ENCODE measurements at places on chromosomes 6 and 20.

DNA sequence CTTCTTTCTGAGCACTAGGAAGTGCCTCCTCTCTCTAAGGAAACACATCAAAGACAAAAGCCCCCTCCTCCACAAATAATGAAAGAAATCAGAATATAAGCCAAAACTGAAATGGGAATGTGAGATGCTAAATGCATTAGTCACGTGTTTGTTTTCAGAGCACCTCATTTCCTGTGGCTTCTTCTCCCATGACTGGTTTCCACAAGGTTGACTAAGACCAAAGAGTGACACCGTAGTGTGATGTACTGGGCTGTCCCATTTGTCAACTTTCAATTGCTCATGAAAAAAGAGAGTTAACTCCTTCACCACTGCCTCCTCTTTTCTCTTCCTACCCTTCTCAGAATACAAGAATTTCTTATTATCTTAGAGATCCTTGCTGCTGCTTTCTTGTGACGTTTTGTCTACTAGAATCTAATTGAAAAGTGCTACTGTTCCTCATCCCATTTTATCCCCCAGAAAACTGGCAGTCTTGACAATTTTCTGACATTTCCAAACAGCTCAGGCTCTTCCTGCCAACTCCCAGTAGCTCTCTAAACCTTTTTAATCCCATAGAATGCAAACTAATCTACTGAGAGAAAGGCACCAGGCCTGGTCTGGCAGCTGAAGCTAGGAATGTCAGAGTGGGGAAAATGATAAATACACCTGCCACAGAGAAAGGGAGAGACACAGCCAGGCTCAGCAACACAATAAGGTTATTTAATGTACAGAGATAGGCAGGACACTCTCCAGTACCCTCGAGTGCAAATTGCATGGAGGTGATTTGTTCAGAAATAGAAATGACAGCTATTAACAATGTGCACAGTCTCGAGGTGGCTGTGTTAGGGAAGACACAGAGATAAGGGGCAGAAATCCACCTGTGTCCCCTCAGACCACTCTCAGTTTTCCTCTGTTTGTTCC lies 671.7 kb upstream of the NRSN1 start:
- no peak for DNase-seq

DNA sequence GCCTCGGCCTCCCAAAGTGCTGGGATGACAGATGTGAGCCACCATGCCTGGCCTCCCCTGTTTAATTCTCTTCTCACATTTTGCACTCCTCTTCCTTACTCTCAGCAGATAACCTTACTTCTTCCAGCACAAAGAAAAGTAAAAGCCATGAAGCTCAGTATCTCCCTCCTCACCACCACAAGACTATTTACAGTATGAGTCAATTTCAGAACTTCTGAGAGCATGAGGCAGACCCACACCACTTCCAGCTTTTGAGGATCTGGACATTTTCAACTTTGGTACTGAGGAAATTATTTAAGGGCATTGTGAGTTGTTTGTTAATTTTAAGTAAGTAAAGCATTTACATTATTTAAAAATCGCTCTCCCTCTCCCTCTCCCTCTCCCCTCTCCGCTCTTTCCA lies 8.0 kb upstream of the SNX3 start:
- no peak for DNase-seq

GRCh38 chr6:28940858-28941683 lies 17.3 kb upstream of the TRIM27 start:
- DNase-seq: peak; percentile 88

DNA sequence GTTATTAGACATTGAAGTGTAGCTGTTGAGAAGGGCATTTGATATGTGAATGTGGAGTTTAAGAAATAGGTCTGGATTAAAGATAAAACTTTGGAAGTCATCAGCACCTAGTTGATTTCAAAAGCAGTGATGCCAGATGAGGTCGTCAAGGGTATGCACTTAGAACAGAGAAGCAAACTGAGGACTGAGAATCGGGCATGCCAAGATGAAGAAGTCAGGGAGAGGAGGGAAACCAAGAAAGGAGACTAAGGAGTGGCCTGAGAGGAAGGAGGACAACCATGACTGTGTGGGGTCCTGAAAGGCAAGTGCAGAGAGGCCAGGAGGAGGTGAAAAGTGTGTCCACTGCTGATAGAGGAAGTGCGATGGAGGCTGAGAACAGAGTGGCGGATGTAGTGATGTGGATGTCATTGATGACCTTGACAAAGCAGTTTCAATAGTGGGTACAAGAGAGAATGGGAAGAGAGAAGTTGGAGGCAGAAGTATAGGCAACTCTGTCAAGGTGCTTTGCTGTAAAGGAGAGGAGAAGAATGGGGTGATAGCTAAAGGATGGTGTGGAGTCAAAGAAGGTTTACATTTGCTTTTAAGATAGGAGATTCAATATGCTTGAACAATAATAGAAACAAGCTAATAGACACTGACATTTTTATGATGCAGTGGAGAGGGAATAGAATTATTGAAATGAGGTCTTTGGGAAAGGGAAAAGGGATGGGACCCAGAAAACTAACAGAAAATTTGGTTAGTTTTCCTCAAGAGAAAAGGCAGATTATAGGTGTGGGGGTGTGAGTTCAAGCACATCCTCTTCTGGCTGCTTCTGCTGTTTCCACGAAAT lies 139.7 kb upstream of the TMEM170B start:
- DNase-seq: no peak

- no peak for DNase-seq
Observed at GRCh38 chr20:11965602-11966001, 47.9 kb downstream of the BTBD3 start.

- DNase-seq: no peak
Observed at GRCh38 chr20:47125758-47126591, 230.5 kb downstream of the ZMYND8 start.

DNA sequence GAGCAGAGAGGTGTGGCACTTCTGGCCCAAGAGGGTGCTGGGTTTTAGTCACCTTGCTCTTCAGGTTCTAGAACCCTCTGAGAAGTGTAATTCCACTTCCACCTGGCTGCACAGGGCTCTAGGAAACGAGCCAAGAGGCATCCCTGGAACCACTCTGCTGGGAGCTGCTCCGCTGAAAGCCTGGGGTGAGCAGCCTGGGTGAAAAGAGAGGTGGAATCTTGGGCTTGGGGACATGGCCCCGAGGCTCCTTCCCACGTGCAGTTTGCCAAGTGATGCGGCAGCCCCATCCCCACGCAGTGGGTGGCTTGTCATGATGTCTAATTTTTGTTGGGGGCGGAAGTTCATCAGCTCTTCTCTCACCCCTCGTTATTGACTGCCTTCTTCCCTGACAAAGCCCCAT lies 32.8 kb downstream of the PPP1R16B start:
- DNase-seq: no peak

GRCh38 chr20:36773107-36773596 lies 411 bp downstream of the DSN1 start:
- DNase-seq: no peak

- no peak for DNase-seq
Observed at GRCh38 chr6:157885876-157886275, 62.8 kb downstream of the SNX9 start.

GRCh38 chr6:33298773-33299236 lies at the start of gene RGL2:
TSS of gene RGL2 (minus strand) at chr6:33298942. CDS start at chr6:33298610, 332 bp downstream.
- peak; percentile 62 for DNase-seq

DNA sequence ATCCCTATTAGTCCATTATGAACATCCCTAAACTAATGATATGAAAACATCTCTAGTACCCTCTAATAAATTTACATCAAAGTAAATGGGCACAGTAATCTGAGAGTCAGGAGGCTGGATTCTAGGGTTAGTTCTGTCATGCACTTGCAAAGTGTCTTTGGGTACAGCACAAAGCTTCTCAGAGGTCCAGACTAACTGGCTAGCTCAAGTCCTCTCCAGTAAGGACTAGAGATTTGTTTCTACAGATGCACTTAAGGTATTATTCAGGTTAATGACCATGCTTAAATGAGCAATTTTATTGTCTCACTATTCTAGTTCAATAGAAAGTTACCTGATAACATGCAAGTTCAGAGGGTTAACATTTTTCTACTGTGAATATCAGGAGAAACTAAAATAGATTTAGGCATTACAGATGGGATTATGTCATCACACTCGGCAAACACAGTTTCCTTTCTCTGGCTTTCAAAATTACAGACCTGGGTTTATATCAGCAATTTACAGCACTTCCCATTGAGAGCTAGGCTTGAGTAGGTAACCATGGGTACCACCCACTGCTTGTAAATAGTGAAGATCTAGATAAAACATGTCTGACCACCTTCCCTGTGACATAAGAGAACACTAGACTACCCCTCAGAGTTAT lies 402.9 kb upstream of the RUNX2 start:
- peak; percentile 87 for DNase-seq

DNA sequence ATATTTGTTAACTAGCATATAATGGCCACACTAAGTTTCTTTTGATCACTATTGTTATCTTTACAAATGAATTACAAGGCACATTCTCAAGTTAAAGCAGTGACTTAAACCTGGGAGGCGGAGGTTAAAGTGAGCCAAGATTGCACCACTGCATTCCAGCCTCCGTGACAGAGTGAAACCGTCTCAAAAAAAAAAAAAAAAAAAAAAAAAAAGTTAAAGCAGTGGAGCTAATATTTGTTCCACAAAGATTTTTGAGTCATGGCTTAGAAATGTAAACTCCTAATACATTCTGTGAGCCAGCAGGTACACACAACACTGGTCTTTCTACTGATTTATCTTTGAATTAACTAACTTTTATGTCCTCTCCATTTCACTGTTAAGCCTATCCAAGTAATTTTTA lies 221.7 kb upstream of the HTR1E start:
- DNase-seq: no peak

- DNase-seq: no peak
Observed at GRCh38 chr6:145714731-145715130, 20.6 kb downstream of the EPM2A start.

- DNase-seq: no peak
Observed at GRCh38 chr20:4267242-4267641, 251.9 kb upstream of the RNF24 start.

- DNase-seq: peak; percentile 55
Observed at GRCh38 chr20:5191829-5192569, 65.2 kb downstream of the CDS2 start.

- DNase-seq: no peak
Observed at GRCh38 chr20:46545077-46545826, 5.2 kb downstream of the OCSTAMP start.

- DNase-seq: peak; percentile 39
Observed at GRCh38 chr6:82270881-82271635, 23.5 kb upstream of the IBTK start.

DNA sequence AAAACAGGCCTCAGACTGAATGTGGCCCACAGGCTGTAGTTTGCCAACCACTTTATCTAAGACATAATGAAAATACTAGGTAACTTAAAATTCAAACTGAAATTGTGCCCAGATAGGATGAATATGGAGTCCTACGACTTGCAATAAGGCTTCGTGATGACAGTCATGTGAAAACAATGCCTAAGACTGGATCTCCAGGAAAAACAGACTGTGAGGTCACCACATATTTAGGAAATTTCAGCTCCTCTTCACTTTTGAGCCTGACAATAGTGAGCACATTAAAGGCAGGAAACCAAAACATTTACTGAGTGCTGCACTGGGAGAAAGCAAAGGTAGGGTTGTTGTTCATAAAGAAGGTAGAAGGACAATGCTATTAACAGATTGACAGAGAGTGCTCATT lies 50.0 kb downstream of the RTN4IP1 start:
- DNase-seq: no peak

DNA sequence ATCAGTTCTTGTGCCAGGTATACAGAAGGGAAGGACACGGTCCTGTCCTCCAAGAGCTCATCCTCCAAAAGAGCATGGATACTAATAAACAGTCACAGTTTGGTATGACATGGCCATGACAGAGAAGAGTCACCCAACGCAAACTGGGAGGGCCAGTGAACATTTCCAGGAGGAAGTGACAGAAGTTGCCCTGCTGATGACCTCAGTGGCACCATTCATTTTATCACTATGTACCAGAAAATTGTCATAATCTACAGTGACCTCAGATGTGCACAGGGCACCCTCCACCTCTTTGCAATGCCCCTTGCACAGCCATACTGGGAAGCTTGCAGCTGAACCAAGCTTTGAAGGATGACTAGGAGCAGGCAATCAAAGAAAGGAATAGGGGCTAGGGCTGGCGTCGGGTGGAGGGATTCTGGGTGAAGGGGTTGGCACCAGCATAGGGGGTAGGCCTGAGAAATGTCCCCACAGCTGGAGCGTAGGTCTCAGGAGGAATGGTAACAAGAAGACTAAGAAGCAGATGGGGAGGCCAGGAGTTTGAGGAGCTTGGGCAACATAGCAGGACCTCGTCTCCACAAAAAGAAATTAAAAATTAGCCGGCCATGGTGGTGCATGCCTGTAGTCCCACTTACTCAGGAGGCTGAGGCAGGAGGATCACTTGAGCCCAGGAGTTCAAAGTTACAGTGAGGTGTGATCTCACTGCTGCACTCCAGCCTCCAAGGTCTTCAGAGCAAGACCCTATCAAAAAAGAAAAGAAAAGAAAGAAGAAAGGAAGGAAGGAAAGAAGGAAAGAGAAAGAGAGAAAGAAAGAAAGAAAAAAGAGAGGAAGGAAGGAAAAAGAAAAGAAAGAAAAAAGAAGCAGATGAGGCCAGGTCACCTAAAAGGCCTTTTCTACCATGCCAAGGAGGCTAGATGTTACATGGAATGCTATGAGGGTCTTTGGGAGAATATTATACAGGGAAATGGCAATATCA lies 65.3 kb upstream of the SNX9 start:
- DNase-seq: no peak

GRCh38 chr6:3794092-3794491 lies 42.6 kb upstream of the PXDC1 start:
- no peak for DNase-seq

DNA sequence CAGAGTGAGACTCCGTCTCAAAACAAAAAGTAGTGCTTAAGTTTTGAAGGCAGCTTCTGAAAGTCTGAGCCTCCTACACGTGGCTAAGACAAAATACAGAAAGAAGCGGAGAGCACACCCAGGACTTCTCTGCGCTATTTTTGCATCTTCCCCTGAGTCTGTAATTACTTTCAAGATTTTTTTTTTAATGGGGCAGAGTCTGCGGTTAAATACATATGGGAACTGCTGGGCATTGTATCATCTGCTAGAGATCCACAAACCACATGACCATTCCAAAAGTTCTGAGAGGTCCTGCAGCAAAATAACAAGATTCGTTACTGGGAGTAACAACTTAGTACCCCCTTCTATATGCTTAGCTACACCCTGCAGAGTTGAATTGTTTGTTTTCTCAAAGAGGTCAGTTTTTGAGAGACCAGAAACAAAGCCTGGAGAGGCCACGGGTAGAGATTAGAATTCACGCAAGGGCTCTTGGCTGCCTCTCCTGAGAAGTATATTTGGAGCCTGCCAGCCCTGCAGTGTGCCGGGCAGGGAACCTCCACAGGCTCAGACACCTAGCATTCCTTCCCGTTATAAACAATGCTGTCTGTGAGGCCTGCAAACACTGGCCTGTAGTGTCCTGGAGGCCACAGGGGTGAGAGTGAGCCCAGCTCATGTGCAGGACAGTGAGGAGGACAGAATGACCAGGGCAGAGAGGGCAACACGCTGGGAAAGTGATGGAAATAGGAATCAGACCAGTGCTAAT lies 48.2 kb upstream of the FAM50B start:
- no peak for DNase-seq

GRCh38 chr20:17500826-17501225 lies 30.4 kb downstream of the BFSP1 start:
- no peak for DNase-seq

- no peak for DNase-seq
Observed at GRCh38 chr6:43855247-43855646, 85.2 kb downstream of the VEGFA start.

GRCh38 chr6:170270984-170271593 lies 19.8 kb downstream of the DLL1 start:
- no peak for DNase-seq
